ENCODE measurements at places on chromosomes 4 and X. TPM values are rescaled to one million over a fixed set of nuclear protein-coding genes. Genes with fewer than 3 reads are reported as not detected.
A peak's percentile ranks its signal among the peaks of the same experiment; 100 is the strongest.

- no peak for DNase-seq
Measured at GRCh38 chrX:102976286-102976685, 39.2 kb downstream of the RAB40AL start.

Gene POU3F4
- total RNA-seq = not detected

- DNase-seq = no peak
Measured at GRCh38 chrX:111719426-111720210, 38.6 kb downstream of the ALG13 start.

Gene HSD17B11
- 19.2 TPM for total RNA-seq

GRCh38 chr4:81836716-81837115 lies 365.0 kb upstream of the RASGEF1B start:
- no peak for DNase-seq

DNA sequence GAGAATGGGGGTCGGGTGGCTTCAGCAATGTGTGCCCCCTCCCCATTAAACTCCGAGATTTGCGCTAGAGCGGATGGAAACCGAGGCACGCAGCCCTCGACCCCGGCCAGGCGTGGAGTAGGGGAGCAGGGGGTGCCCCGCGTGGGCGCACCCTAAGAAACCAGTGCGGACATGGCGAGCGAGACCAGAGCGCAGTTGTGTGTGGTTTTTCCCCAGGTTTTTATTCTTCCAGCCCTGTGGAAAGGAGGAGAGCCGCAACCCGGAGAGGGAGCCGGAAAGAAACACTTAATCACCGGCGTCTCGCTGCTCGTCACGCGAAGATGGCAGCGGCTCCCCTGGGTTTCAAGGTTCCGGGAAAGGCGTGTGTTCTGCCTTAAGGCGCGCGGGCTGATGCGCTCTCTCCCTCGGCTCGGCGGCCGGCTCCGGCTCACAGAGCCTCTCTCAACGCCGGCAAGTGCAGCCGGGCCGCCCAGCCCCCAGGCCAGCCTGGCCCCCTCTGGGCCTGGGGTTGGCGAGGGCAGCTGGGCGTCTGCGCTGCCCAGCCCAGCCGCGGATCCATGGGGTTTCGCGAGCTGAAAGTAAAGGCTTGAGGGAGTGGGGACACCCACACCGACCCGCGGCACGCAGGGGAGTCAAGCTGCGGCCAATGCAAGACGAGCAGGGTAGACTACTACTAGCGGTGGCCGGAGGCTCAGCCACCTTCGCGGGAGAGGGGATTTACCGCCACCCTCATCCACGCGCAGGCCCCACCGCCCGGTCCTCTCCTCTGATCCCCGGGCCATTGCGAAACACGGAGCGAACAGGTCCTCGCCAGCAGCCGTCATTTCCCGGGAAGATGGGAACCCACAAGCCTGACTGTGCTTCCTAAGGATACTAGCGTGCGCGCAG lies 74.0 kb upstream of the BCOR start:
- peak; percentile 82 for DNase-seq

All from right cardiac atrium (tissue), 5 donors.